ENCODE measurements at places on chromosomes 4 and X.

GRCh38 chrX:83658731-83659130 is 150.6 kb downstream of the POU3F4 start:
- DNase-seq = no peak

GRCh38 chrX:7787714-7788113 is 55.3 kb upstream of the VCX start:
- DNase-seq = no peak

DNA sequence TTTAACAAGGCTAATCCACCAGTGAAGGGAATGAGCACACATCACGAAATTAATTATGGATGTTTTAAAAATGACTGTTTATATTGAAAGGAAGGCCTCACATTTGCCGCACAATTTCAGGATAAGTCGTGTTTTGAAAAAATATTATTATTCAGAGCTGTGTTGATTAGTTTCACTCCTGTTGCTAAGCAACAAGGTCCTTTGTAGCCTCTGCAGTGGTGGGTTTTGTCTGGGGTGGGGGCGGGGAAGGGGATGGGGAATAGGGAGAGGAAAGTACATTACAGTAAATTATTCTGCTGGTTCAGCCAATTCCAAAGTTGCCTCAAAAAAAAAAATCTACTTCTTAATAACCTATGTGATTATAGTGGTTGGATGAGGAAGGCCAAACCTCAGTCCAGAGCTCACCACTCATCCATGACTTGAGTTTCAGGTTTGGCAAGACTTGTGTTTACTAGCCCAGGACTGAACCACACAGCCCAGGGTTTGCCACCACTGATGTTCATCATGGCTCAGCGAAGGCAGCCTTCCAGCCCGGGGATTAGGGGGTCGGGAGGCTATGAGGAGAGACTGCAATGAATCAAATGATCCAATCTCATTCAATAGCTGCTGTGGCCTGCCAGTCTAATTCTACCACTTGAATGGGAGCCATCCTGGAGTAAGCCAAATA is 162.5 kb upstream of the ATP6AP2 start:
- no peak for DNase-seq

DNA sequence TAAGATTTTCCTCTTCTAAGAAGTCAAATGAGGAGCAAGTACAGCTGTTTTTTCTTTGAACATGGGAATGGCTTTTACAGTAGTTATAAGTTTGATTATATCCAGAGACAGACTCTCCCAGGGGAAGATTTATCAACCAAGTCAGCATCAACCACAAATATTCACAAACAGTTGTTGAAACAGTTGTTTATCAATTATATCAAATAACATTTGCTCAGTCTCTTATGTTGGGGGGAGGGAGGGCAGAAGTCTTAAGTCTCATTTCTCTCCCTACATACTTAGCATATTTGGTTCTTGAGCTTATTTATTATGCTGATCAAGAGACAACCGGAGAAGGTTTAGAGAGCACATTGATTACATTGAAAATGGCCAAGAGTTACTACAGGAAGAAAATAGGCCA is 110.1 kb downstream of the FBXO8 start:
- no peak for DNase-seq

- DNase-seq = no peak
Measured at GRCh38 chr4:127139788-127140286, 492.9 kb upstream of the INTU start.

DNA sequence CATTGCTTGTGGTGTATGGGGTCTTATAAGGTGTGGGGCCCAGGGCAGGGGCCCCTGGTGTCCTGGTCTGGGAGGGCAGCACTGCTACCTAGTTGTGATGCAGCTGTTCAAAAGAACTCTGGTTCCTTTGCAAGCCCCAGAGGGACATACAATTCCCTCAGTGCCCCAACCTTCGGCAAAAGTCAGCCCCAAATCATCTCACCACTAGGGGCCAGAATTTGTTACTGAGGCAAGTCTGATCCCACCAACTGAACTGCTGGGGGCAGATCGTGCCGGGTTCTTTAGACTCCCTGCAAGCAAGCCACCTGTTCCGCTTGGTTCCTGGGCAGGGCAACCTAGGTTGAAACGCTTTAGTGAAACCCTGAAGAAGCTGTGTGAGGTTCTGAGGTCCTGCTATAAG is 180.1 kb upstream of the S100G start:
- DNase-seq = no peak

GRCh38 chr4:152700151-152700550 is 20.4 kb upstream of the TMEM154 start:
- no peak for DNase-seq

- DNase-seq = no peak
Measured at GRCh38 chrX:70554081-70554480, 109.4 kb downstream of the DLG3 start.

DNA sequence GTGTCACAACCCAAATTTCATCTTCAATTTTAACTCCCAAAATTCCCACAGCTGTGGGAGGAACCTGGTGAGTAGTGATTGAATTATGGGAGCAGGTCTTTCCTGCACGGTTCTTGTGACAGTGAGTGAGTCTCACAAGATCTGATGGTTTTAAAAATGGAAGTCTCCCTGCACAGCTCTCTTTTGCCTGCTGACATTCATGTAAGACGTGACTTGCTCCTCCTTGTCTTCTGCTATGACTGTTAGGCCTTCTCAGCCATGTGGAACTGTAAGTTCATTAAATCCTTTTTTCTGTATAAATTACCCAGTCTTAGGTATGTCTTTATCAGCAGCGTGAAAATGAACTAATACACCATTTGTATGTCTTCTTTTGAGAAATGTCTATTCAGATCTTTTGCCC is 13.0 kb upstream of the BLTP1 start:
- no peak for DNase-seq

DNA sequence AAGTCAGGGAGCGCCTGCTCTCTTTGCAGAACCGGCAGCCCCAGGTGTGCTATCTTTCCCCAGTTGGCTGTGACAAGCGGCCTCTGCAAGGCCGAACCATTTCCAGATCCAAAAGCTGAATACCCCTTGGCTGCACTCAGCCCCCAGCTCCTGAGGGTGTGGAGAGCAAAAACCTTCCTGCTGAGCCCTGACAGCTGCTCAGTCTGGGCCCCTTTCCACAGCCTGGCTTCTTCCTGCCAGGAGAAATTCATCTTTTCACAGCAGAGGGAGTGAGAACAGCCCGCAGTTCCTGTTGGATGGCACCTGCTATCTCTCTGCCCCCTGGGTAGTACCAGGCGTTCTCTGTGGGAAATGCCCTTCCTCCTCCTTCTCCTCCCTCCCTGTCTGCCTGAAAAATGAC is 78.4 kb downstream of the DRD5 start:
- no peak for DNase-seq

GRCh38 chrX:150375243-150375770 is 12.2 kb downstream of the MAMLD1 start:
- DNase-seq = no peak

GRCh38 chr4:109690690-109691410 is 12.4 kb downstream of the CASP6 start:
- DNase-seq = no peak

Data from GM06990 (cell line).